NCI-H2227 treated with DMSO at 0.1 percent for 48 hours (cell line): ENCODE measurements at places on chromosomes 7 and 10.

GRCh38 chr7:50629238-50629901 lies 64.2 kb upstream of the DDC start:
- no peak for DNase-seq

- no peak for DNase-seq
Measured at GRCh38 chr7:38000272-38000671, 79.8 kb downstream of the EPDR1 start.

DNA sequence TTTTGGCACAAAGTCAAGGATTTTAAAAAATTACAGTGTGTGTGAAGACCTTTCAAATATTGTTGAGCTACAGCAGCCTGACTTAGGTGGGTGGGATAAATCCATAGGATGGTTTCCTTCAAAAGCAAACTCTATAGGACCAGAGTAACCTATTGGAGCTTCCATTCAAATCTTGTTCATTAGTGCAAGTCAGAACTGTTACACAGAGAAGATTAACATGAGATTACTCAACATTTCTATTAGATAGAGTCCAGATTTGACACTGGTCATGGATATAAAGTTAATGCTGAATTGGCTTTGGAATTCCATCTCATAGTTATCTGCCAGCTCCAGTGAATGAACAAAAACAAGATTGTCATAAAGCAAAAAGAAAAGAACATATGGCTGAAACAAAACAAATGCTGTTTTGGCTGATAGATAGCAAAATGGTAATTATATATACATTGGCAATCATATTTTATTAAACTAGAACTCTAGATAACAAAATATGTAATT lies 129.6 kb upstream of the SEMA3A start:
- no peak for DNase-seq

- DNase-seq, result no peak
Measured at GRCh38 chr10:101568054-101568745, 19.9 kb downstream of the POLL start.

DNA sequence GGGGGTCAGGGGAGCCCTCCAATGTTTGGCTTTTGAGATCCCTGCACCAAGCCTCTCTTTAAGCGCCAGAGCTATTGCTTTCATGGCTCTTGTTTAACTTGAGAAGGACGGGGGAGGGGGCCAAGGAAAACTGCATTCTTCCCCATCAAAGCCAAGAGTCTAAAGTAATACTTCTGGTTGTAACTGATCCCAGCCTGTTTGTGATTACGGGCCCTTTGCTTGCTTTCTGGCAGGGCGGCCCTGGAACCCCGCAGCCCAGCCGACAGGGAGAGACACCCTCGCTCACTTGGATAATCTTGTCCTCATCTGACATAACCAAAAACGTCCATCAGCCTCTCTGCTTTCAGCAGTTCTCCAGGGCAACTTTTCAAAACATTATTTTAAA lies 154.7 kb downstream of the NEURL1 start:
- no peak for DNase-seq

- DNase-seq, result no peak
Measured at GRCh38 chr7:129550693-129551360, 48.5 kb downstream of the SMKR1 start.

- DNase-seq, result no peak
Measured at GRCh38 chr10:71750124-71750841, 23.0 kb downstream of the VSIR start.

GRCh38 chr10:93915598-93915997 lies 21.8 kb downstream of the SLC35G1 start:
- peak; percentile 62 for DNase-seq

DNA sequence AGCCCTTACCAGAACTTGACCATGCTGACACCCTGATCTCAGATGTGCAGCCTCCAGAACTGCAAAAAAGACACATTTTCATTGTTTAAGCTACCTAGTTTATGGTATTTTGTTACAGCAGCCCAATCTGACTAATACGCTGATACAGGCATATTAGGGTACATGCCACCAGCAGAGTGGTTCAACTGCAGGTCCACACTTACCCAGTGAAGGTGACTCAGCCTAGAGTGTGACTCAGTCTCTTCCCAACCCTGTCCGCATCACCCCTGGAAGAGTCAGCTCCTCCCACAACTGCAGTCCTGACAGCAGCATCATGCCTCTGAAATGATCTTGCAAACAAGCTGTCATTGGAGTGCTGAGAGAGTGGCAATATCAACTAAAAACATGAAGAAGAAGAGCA lies 30.8 kb upstream of the GOT1 start:
- no peak for DNase-seq

DNA sequence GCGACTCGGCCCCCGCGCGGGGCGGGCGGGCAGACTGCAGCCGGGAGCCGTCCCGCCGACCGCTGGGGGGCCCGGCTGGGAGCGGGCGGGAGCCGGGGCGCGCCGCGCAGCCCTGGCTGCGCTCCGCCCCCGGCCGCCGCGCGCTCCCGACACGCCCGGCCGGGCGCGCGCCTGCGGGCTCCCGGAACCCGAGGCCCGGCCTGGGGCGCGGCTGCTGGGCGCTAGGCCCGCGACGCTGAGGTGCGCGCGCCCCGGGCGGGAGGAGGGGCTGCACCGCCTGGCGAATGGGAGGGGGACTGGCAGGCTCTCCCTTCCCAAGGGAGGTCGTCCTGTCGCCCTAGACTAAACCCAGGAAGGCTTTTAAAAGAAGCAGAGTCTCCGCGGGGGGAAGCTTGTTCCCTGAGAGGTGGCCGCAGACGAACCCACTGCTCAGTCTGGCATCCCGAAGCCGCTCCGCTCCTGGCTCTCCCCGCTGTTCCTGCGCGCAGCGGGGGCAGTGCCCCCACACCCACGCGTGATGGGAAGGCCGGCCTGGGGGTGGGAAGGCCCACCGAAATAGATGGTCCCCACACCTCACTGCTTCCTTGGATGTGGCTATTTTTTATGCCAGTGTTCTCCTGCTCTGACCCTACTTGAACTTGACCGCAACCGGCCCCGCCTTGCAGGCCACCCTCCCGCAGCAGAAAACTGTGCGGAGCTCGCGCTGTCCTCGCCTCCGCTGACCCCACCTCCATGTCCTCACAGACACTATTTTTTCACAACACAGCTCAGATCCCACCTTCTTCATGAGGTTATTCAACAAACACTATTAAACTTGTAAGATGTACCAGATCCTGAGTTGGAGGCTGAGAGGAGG lies at the start of gene VOPP1:
TSS of gene VOPP1 (minus strand) at position 125 of the 856 bp plus-strand sequence. CDS start 178 bp downstream, outside the sequence.
- peak; percentile 17 for DNase-seq

DNA sequence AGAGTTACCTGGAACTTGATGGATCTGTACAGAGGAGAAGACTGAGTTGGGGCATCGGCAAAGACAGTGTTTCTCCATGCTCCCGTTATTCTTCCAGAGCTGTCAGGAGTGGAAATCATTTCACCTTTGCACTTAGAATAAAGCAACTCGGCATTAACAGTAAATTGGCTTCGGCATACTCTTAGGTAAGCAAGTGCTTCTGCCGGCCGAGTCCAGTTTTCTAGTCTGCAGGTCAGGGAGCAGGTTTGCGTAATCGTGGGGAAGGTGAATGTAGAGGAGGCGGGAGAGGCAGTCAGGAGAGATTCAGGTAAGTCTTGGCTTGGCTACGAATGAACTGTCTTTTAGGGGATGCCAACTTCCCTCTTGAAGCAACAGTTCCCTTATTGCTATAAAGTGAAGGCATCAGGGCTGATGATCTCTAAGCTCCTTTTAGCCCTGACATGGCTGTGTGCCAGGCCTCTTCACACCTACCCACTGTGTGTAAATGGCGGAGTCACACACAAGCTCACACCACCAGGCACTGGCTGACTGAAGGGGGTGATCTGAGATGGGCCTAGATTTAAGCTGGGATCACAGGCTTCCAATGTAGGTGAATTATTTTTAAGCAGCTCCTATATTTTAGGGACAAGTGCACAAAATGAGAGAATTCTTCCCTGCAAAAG lies 127.1 kb downstream of the GATA3 start:
- no peak for DNase-seq

DNA sequence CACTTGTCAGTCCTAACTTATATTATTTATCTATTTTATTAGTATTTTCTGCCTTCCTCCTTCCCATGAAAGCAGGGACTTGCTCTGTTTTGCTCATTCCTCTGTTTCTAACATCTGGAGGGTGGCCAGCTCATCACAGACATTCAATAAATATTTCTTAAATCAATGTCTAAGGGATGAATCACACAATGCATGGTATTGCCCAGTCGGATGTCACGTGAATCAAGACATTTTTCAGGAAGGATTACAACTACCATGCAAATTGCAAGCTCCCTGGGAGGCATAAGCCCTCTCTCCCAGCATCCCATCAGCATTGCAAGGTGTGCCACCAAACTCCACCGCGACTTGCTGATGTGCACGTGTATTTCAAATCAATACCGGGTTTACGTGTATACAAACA lies 146.6 kb upstream of the RNF32 start:
- no peak for DNase-seq

- DNase-seq, result peak; percentile 70
Measured at GRCh38 chr7:99141841-99142726, 1.8 kb downstream of the SMURF1 start.

DNA sequence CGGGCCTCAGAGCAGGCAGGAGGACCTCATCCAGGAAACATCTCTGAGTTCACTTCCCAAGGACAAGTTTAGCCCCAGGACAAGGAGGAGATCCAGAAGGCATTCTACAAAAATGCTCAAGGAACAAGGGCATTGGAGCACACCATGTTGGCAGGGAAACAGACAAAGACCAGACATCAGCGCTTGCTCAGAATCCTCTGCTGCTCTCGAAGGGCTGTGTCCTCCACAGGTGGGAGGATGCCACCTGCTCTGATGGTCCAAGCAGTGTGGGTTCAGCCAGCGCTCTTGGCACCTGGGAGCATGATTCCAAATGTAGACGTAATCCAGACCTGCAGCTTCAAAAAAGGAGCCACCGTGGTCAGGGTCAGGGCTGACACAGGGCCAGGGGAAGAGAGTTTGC lies 160.7 kb downstream of the DPP6 start:
- no peak for DNase-seq

- no peak for DNase-seq
Measured at GRCh38 chr10:62860946-62861345, 44.8 kb upstream of the EGR2 start.

DNA sequence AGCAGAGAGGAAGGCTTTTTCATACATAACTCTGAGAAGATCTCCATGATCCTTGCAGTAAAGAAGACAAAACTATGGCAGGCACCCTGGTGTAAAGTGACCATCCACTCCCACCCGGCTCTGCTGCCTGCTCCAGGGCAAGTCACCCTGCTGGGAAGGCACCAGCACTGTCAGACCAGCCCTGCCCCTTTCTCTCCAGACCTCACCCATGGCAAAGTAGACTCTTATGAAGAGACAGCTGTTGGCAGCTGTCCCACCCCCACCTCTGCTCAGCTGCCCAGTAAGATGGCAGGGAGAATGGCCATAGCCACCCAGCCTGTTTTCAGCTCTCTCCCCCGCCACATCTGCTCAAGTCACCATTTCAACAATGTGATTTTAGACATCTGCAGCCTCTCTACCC lies 8.6 kb upstream of the ZMIZ2 start:
- DNase-seq, result no peak

- DNase-seq, result no peak
Measured at GRCh38 chr7:134504660-134505164, 22.7 kb upstream of the AKR1B10 start.

GRCh38 chr10:69696073-69696731 lies 66.2 kb downstream of the FAM241B start:
- DNase-seq, result no peak

- DNase-seq, result no peak
Measured at GRCh38 chr7:131189488-131189887, 138.2 kb upstream of the MKLN1 start.

DNA sequence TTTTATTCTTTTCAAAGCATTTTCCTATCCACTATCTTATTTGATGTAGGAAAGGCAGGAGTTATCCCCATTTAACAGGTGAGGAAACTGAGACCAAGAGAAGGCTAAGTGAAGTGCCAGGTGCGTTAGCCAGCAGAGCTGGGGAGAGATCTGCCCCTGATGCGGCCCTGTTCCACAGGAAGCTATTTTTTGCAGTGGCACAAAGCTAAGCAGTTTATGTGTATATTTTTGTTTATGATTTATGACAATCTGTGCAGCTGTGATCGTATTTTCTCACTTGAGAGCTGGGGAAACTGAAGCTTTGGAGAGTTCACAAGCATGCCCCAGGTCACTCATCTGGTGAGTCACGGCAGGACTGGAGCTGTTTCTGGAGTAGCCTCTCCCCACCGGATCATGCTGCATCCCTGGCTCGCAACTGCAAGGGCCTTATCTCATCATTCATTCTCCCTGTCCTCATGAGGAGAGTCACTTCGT lies 38.8 kb downstream of the SLC29A3 start:
- no peak for DNase-seq

- DNase-seq, result no peak
Measured at GRCh38 chr10:114391599-114391998, 12.7 kb downstream of the AFAP1L2 start.

- no peak for DNase-seq
Measured at GRCh38 chr7:1873421-1873820, 203.3 kb downstream of the ELFN1 start.

DNA sequence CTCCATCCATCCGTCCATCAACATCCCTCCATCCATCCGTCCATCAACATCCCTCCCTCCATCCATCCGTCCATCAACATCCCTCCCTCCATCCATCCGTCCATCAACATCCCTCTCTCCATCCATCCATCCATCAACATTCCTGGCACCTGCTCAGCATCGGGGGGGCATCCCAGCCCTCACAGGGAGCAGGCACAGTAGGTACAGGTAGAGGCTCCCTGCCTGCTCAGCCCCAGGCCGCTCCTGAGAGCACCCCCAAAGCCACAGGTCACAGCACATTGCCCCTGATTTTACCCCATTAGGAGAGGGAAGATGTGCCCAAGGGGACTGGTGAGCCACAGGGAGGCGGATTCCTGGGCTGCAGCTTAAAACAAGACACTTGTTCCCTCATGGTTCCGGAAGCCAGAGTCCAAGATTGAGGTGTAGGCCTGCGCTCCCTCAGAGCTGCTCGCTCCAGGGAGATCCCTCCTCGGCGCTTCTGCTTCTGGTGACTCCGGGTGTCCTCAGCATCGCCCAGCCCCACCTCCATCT lies 21.1 kb upstream of the CFAP46 start:
- no peak for DNase-seq

DNA sequence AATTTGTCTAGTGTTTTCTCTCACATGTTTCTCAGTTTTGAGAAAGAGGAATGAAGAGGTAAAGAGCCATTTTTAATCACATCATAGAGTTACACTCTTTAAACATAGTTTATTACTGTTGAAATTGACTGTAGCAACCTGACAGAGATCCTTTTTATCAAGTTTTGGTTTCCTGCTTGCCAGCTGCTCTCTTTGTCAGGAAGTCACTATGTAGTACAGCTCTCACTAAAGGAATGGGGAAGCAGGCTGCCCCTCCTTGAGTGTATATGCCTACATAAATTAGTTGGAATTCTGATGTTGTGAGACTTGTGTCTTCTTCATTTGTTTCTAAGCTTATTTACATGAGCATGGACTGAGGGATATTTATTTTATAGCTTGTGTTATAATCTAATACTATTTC lies 1274.0 kb upstream of the CELF2 start:
- DNase-seq, result no peak
